ENCODE measurements at places on chromosomes 5 and 9. TPM values are rescaled to one million over a fixed set of nuclear protein-coding genes. Genes with fewer than 3 reads are reported as not detected.
A peak's percentile ranks its signal among the peaks of the same experiment; 100 is the strongest.

DNA sequence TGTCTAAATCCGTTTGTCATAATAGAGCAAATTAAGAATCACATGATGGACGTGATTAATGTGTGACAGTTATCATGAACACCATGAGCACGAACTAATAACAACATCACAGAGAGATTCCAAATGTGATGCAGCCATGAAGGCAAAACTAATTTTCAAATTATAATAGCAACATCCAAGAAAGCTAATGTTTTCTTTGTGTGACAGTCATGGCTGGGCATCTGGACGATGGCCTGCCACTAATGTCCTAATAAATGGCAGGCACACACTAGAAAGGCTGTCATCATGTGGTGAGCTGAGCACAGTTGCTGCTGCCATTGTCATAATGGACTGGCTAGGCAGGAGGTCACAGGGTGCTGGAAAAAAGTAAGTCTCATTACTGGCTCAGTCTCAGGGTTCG is 280.0 kb upstream of the EFNA5 start:
- no peak overlapping the region for H3K27ac ChIP-seq
- DNase-seq, result no peak
- H3K36me3 ChIP-seq, result no peaks in the 10 kb centered on the region
- H3K4me1 ChIP-seq, result no peaks in the 10 kb centered on the region
- no peaks in the 10 kb centered on the region for H3K27me3 ChIP-seq

DNA sequence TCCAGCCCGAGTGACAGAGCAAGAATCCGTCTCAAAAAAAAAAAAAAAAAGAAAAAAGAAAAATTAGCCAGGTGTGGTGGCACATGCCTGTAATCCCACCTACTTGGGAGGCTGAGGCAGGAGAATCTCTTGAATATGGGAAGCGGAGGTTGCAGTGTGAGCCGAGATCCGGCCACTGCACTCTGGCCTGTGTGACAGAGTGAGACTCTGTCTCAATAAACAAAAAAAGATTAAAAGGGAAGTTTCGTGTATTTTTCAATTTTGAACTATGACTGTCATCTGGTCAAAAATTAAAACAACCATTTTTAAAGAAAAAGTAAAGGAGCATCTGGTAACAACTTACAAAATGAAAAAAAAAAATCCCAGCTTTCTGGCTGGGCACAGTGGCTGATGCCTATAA is 36.3 kb upstream of the PLIN2 start:
- peaks cover 6% of the 10 kb centered on the region for H3K4me1 ChIP-seq
- H3K27me3 ChIP-seq, result no peaks in the 10 kb centered on the region
- no peaks in the 10 kb centered on the region for H3K36me3 ChIP-seq
- H3K27ac ChIP-seq, result no peak overlapping the region

- H3K4me3 ChIP-seq, result no peak within 1 kb of the TSS
- no peaks in the 10 kb centered on the region for H3K36me3 ChIP-seq
- no peak within 1 kb of the TSS for H3K27ac ChIP-seq
- DNase-seq, result peak; percentile 31
- no peaks in the 10 kb centered on the region for H3K4me1 ChIP-seq
- H3K27me3 ChIP-seq, result no peaks in the 10 kb centered on the region
Measured at GRCh38 chr5:151924564-151925301, at the start of gene GLRA1. TSS of gene GLRA1 (minus strand) at chr5:151924851. CDS start at chr5:151924549, 302 bp downstream.

GRCh38 chr9:76594764-76595424 is 135.9 kb downstream of the GCNT1 start:
- no peaks in the 10 kb centered on the region for H3K36me3 ChIP-seq
- H3K4me3 ChIP-seq, result no peak overlapping the region
- H3K4me1 ChIP-seq, result no peaks in the 10 kb centered on the region
- no peak for DNase-seq
- H3K27me3 ChIP-seq, result peaks cover 3% of the 10 kb centered on the region

The OR1J1 gene
- total RNA-seq, result not detected

The DIRAS2 gene
- total RNA-seq, result not detected
